ENCODE measurements at places on chromosomes 5 and 9.

- DNase-seq, result no peak
Observed at GRCh38 chr9:86200599-86201162, 58.8 kb downstream of the C9orf153 start.

DNA sequence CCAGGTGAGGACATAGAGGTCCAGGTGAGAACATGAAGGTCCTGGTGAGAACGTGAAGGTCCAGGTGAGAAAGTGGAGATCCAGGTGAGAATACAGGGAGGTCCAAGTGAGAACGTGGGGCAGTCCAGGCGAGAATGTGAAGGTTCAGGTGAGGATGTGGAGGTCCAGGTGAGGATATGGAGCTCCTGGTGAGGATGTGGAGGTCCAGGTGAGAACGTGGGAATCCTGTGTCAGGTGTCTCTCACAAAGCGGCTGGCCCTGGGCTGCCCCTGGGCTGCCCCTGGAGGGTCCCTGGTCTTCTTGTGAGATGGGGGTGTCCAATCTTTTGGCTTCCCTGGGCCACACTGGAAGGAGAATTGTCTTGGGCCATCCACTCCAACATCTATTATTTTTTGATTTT lies 133.4 kb downstream of the MRPL36 start:
- no peak for DNase-seq

- no peak for DNase-seq
Observed at GRCh38 chr5:116444373-116445295, 130.0 kb downstream of the SEMA6A start.

DNA sequence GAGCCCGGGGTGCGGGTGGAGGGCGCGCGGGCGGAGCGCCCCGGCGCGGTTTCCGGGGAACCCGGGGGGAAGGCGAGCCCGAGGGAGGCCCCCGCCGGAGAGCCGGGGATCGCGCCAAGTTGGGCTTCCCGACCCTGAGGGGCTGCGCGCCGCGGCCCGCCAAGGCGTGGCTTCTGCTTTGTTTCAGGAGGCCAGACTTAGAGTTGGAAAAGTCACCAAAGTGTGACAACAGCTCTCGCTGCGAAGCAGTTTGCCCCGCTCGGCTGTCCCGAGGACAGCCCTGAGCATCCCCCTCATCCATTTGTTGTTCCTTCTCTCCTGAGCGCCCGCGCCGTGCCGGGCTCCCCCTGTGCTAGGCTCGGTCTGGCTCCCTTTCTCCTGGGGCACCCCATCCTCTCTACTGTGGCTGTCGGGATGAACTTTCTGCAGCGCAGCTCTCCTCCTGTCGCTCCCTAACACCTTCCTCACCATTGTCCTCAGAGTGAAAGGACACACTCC lies 410 bp downstream of the GLIPR2 start:
- no peak for DNase-seq

GRCh38 chr5:54222336-54222735 lies 88.0 kb downstream of the ARL15 start:
- DNase-seq, result no peak

DNA sequence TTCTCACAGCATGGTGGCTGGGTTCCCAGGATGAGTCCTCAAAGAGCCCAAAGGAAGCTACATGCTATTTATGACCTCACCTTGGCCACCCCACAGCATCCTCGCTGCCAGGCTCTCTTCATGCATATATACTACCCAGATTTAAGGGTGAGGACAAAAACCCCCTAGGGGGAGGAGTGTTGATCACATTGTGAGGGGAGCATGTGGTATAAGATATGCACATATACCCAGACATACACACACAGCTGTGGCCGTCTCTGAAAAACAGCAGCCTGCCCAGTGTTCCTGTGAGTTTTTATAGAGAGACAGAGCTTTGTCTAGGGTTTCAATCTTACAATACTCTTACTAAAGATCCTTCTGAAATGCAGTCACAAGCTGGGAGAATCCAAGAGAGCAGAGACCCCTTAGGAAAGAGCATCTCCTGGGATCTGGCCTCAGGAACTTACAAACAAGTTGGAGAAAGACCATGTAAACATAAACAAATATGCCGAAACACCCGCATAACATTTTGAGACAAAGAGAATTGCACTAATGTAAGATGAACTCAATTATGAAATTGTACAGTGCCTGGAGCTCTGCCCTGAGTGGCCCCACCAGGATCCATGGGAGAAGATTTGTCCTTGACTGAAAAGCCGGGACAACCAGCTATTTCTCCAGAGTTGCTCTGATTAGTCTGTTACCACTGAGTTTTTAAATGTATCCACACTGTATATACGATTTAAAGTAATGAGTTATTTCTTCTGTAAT lies 146.4 kb downstream of the GADD45G start:
- DNase-seq, result no peak

GRCh38 chr5:38783011-38783561 lies 62.7 kb upstream of the OSMR start:
- peak; percentile 95 for DNase-seq

GRCh38 chr5:6274846-6275543 lies 103.4 kb downstream of the MED10 start:
- DNase-seq, result no peak

- no peak for DNase-seq
Observed at GRCh38 chr5:100889165-100889743, 13.8 kb downstream of the ST8SIA4 start.

- no peak for DNase-seq
Observed at GRCh38 chr5:59597690-59598546, 295.6 kb downstream of the PDE4D start.

GRCh38 chr9:122816163-122816867 lies 12.1 kb downstream of the PDCL start:
- peak; percentile 78 for DNase-seq

- no peak for DNase-seq
Observed at GRCh38 chr5:171617817-171618591, 167.6 kb upstream of the SMIM23 start.

DNA sequence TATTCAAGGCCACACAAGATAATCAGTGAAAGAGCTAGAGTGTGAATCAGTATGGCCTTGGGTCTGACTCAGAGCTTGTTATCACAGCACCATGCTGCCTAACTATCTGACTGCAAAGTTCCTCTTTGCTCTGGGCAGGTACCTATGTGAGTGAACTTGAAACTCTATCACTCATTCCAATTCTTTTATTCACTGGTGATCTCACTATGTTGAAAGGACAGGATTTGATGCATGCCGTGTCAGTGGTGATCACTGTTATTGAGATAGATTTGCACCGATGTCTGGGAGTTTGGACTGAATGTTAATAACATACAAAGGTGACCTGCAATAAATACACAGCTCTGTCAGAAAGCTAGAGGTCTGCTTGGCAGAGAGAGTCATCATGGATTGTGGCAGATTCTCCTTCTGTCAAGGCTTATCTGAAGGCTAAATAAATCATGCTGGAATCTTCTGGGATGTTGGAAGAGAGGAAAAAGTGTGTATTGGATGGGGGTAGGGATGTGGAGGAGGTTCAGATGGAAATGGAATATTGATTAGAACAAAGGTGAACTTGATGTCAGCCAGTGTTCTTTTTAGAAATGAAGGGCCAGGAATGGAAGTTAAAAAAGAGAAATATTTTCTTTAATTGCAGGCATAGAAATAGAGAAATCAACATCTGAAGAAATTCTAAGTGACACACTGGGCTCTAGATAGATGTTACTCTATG lies 91.8 kb upstream of the TNC start:
- DNase-seq, result no peak

DNA sequence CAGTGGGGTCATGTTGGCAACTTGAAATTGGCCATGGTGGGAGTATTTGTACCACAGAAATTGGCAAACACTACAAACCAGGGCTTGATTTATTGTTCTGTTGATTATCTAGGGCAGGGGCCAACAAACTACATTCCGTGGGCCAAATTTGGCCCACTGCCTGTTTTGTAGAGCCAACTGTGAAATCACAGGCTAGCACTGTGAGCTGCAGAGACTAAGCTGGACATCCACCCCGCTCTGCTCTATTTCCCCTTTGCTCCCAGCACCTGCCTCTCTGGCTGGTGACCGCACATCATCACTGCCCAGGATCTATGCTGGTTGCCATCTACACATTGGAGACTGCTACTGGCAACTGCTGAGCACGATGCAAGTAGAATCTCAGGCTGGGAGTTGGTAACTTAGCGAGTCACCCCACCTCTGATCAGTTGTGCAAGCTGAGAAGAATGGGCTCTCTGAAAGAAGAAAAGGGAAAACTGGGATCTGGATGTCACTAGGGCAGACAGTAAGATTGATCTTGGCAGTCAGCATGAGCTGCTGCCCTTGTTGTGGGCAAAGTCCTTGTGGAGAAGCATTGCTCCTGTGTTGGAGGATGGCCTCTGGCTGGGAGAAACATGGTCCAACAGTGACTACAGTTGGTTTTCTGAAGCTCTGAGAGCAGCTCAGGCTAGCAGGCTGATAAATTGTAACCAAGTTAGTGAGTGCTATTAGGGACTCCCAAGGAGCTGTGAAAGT lies 144.7 kb upstream of the RAD23B start:
- DNase-seq, result peak; percentile 3

DNA sequence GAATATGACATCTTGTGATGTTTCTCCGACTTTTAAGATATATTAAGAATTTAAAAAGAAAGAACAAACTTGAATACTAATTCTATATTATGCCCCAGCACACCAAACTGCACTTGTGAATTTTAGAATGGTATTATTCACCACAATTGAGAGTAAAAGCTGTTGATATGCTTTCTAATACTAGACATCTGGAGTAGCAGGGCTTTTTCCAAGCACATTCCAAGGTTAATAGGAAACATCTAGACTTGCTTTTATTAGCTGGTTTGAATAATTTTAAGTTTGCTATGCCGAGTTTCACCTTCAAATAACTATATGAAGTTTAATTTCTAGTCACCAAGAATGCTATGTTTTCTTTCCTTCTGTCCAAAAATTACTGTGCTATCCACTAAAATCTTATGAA lies 13.5 kb downstream of the NREP start:
- DNase-seq, result no peak

DNA sequence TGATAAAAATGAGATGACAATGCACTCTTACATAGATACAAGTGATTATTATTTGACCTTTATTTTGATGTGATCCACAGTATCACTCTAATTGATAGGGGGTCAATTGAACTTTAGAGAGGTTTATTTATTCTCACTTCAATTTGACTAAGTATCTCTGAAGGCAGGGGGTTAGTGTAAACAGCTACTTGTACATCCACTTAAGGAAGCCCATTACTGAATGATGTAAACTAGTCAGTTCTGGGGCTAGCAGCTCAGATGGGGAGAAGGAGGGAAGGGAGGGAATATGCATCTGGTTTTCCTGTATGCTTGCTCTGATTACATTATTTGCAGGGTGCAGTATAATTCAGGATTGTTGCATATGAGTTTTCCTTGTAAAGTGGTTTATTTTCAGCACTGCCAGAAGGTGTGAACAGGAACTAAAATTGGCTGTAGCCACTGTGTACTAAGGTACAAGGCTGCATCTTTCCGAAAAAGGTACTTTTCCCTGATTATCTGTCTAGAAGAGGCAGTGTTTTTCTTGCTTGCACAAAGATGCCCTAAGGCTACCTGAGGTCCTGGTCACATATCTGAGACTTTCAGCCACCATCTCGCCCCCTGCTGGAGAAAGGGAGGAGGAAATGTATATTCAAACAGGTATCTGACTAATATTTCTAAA lies 51.2 kb downstream of the MRPS27 start:
- DNase-seq, result peak; percentile 29

DNA sequence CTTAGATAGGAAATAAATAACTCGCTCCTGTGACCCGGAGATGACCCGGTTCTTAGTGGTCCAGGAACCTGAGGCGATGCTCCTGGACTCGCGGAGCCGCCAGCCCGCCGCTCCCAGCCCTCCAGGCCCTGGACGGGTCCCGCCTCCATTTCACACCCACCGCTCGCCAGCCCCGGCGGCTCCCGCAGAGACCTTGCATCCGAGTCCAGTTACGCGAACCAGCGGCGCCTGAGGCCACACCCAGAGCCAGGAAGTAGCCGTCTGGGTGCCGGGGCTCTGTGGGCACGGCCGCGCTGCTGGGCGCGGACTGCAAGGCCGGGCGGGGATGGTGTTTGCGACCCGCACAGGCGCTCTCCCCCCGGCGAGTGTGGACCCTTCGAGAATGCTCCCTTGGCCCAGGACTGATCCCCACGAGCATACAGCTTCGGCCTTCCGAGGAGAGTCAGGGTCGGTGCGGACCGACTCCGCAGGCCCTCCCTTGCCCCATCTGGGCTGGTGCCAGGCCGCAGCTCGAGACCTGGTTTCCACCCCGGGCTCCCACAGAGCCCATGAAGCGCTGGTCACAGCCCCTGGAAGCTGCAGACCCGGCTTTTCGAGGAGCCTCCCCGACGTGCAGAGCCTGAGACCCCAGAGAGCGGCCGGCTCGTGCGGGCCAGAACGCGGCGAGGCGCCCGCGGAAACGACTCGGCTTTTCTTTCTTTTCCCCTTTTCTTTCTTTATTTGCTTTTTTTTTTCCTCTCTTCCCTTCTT lies 5.2 kb upstream of the BARX1 start:
- DNase-seq, result no peak

- no peak for DNase-seq
Observed at GRCh38 chr9:6212722-6213375, 2.8 kb upstream of the IL33 start.

DNA sequence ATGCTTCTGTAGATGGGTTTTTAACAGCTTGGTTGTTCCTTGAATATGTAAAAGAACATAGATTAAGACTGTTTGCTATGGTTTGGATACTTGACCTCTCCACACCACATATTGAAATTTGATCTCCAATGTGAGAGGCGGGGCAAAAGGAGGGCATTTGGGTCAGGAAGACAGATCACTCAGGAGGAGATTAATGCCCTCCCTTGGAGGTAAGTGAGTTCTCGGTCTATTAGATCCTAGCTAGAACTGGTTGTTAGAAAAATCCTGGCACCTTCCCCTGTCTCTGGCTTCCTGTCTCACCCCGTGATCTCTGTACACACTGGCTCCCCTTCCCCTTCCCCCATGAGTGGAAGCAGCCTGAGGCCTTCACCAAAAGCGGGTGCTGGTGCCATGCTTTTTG lies 281.1 kb upstream of the ANKRD55 start:
- DNase-seq, result no peak

DNA sequence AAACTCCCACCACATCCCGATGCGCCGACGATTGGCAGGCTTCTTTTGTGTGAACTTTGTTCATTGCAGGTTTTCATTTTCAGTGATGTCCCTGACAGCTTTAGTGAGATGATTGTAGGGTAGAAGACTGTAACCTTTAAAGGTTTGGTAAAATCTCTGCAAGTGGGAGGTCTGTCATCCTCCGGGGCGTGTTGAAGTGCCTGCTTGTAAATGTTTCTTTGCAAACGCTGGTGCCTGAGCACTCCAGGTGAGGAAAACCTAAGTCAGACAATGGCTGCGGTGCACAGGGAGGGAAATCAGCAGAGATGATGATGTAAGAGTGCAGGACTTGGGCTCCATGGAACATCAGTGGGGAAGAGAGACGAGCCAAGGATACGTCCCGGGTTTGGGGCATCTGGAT lies 228.1 kb downstream of the DRD1 start:
- DNase-seq, result no peak

DNA sequence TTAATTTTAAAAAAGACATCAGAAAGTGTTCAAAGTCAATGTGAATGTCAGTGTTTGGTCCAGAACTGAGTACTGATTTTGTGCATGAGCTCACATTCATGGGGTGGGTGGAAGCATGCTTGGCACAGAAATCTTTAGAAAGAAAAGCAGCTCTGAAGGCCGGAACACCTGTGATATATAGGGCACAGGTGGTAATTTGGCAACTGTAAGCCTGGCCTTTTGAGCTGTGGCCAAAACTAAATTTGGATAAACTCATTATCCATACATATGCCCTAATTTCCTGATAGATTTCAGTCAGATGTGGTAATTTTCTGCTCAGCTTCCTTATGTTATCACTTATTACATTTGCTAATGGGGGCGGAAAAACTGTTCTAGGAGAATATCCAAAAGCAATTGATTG lies 211.4 kb downstream of the HCN1 start:
- no peak for DNase-seq
